ENCODE measurements at places on chromosomes 6 and 20. TPM values are rescaled to one million over a fixed set of nuclear protein-coding genes. Genes with fewer than 3 reads are reported as not detected.

Gene MCHR2
- not detected for total RNA-seq

Gene ADGRF5
- total RNA-seq: 0.29 TPM

Gene SNAP25
- total RNA-seq: 9.8 TPM

Gene KCNS1
- total RNA-seq: not detected

Gene TINAG
- not detected for total RNA-seq

Gene C20orf204
- not detected for total RNA-seq

Gene ME1
- 11.9 TPM for total RNA-seq

Gene FOXS1
- not detected for total RNA-seq

All from stomach (tissue), 19 donors.